ENCODE measurements at places on chromosomes 2 and 18. TPM values are rescaled to one million over a fixed set of nuclear protein-coding genes. Genes with fewer than 3 reads are reported as not detected.

CD226 gene
- total RNA-seq, result 8.3 TPM

DNA sequence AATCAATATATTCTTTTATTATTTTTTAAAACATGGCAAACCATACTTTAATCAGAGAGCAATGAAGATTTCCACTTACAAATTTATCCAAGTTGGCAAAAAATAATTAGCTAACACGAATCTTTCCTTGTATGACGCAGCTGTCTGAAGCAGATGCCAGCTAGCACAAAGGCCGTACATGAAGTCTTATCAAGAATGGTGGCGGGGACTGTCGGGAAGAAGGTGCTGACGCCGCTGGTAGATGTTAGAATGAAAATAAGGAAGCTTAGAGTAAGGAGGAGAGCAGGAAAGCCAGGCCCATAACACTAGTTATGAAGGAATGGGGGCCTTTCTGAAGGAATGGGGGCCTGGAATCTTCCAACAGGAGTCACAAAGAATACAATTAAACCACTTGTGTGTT lies 96.7 kb downstream of the ZNF516 start:
- DNase-seq, result no peak

SKOR2 gene
- total RNA-seq, result not detected

- no peak for DNase-seq
Measured at GRCh38 chr2:44801841-44802776, 139.4 kb upstream of the SIX3 start.

CFAP221 gene
- not detected for total RNA-seq

HOXD12 gene
- not detected for total RNA-seq

GRCh38 chr2:190668892-190669291 lies 20.0 kb downstream of the NAB1 start:
- DNase-seq, result no peak
